Non-pigmented ciliary epithelial cell (primary cell): ENCODE measurements at places on chromosomes 1 and 21.

DNA sequence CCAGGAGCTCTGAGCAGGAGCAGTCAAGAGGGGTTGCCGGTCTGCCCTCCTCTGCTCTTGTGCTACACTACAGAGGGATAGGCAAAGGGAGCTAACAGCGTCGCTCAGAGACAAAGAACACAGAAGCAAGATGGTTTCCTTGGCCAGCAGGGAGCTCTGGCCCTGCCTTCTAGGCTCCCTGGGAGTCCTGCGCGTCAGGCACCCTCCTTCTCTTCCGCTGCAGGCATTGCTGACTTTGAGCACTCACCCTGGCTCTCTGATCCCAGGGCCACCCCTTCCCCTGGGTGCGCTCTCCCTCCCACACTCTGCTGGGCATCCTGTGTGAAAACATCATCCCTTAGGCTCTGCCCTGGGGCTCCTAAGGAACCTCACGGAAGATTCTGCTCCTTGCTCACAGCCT is 489 bp downstream of the TNNI1 start:
- DNase-seq, result no peak

DNA sequence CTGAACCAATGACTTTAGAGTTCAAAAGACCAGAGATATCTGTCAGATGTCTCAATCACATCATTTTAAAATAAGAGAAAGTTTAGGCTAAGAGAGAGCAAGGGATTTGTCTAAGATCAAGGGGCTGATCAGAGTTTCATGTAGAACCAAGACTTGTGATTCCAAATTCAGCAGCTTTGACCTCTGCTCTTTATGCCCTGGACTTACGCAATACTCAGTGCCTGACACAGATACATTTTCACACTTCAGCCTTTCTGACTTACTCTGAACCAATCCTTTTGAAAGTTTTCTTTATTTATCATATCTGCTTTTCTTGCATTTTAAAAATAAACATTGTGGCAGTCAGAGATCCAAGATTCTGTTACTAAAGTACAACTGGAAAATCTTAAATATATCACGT is 428.0 kb downstream of the PLPP3 start:
- DNase-seq, result no peak

GRCh38 chr21:36463991-36464390 is 15.9 kb downstream of the CLDN14 start:
- no peak for DNase-seq

GRCh38 chr1:12501661-12502060 is 116.3 kb downstream of the DHRS3 start:
- DNase-seq, result no peak

GRCh38 chr1:25955553-25955952 is 42.3 kb downstream of the PAFAH2 start:
- no peak for DNase-seq

DNA sequence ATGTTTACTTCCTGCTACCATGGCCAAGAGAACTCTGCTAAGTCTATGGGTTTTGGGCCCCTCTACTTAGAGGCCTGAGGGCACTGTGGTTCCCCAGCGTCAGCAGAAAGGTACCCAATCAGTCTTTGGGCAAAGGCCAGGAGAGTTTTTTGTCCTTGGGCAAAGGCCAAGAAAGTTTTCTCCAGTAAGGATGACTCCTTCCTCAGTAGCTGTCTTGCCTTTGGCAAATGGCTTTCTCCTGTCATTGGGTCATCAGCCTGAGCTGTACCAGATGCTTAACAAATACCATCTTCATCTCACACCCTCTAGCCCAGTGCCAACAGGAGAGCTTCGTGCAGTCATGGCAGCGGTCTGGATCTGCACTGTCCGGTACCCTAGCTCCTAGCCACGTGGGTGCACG is 199.3 kb upstream of the TMEM51 start:
- DNase-seq, result no peak

DNA sequence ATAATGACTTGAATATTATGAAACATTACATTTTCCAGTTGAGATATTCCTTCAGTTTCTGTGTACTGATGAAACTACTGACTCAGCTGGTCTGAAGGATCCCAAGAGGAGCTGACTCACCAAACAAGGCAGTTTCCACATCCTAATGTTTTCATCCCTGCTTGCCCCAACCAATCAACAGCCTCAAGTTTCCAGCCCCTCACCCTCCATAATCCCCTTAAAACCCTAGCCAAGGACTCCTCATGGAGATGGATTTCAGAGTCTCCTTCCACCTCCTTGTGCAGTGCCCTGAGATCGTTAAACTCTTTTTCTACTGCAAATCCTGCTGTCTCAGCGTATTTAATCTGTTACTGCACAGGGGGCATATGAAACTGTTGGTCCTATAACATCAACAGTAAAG is 83.1 kb upstream of the HAO2 start:
- peak; percentile 70 for DNase-seq

- no peak for DNase-seq
Observed at GRCh38 chr1:228372183-228373003, 34.2 kb downstream of the TRIM11 start.

GRCh38 chr1:34858901-34859445 is 576 bp downstream of the SMIM12 start:
- no peak for DNase-seq

DNA sequence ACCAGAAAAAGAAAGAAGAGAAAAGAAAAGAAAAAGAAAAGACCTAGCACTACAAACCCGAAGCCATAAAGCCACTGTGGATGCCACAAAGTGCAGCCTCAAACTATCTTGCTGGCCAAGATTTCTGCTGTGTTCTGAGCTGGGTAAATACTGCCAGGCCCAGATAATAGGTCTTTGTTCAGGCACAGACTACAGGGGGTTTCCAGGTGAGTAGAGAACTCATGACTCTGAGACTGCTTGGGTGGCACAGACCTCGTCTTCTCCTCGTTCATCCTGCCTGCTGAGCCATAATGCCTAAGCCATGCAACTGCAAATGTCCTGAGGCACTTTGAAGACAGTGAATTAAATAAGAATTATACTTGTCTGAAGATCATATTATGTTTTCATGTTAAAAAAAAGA is 651.8 kb downstream of the LMO4 start:
- no peak for DNase-seq

DNA sequence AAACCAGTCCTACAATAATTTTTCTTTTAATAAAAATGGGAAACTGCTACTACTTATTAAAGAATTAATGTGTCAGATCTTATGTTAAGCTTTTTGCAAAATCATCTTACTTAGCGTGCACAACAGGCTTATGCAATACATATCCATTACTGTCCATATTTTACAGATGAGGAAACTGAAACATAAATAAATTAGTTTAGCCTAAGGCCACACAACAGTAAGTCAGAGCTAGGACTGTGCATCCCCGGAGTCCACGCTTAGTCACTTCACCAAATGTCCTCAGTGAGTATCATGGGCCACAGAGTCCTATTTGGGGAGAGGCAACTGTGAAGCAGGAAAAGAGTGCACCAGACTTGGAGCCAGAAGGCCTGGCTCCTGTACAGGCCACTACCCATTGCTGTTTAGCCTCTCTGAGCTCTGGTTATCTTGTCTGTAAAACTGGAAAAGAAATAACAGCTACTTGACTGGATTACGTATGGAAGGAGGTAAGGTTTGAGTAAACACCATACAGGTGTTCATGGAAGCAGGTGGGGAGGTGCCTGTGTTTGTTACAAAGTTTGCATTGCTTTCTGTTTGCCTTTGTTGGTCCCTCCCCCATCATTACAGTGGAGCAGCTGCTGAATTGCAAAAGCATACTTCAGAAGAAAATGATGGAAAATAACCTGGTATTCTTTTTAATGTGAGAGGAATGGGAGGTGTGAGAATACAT is 192.8 kb downstream of the FCRL5 start:
- DNase-seq, result no peak

DNA sequence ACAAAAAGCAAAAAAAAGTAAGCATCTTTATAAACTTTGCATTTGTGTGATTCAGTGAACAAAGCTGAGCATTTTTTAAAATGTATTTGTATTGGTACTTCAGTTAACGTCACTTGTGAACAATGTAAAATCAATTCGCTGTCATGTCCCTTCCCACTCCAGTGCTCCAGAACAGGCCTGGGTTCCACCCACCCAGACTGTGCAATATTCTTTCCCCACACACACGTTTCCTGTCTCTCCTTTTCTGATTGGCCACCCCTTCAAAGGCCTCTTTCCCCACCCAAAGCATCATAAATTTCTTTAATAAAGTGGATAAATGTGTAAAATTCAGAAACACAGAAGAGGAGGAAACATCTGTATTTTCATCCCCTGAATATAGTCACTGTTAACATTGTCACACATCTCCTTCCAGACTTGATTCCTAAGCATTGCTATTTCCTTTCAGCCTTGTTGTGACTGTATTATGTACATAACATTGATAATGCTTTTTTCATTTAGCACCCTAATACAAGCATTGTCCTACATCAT is 12.0 kb downstream of the CLEC20A start:
- DNase-seq, result no peak

GRCh38 chr21:45765375-45765774 is 121.8 kb downstream of the PCBP3 start:
- no peak for DNase-seq

DNA sequence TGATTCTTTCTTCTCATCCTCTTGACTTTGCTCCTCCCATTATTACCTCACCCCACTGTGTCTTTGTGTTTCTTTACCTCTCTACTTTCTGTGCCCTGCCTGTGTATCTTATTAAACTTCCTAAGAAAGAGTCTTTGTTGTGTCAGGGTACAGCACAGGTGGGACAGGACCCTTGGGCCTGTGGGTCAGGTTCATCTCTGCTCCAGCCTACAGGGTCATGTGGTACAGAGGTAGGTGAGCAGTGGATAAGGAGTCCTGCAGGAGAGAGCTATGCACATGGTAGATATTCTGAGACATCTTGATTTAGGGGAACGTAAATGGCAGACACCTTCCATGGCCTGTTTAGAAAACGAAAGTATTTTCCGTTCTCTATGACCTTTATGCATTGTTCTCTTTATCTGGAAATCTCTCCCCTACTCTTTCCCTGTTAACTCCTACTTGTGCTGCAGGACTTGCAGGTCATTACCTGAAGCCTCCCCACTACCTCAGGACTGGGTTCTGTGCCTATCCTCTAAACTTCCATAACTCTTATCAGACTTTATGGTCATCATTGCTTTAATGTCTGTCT is 9.9 kb downstream of the GIPC2 start:
- DNase-seq, result no peak

GRCh38 chr1:226654046-226654667 is 84.9 kb downstream of the ITPKB start:
- DNase-seq, result no peak

- DNase-seq, result no peak
Observed at GRCh38 chr21:44800103-44800502, 1.5 kb downstream of the UBE2G2 start.

- no peak for DNase-seq
Observed at GRCh38 chr21:32253215-32253641, 25.6 kb downstream of the MIS18A start.

DNA sequence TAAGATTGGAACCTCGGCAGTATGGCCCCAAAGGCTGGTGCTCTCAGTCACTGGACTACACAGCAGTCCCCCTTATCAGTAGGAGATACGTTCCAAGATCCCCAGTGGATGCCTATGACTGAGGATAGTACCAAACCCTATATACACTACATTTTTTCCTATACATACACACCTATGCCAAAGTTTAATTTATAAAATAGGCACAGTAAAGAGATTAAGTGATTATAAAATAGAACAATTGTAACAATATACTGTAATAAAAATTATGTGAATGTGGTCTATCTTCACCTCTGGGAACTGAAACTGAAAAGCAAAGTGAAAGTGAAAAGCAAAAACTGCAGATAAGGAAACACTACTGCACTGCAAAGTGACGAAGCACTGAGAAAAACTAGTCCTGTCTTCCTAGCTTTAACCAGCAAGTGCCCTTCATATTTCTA is 96.8 kb downstream of the INTS7 start:
- DNase-seq, result no peak
